NCI-H774 (cell line): ENCODE measurements at places on chromosomes 7 and 10.
A peak's percentile ranks its signal among the peaks of the same experiment; 100 is the strongest.

DNA sequence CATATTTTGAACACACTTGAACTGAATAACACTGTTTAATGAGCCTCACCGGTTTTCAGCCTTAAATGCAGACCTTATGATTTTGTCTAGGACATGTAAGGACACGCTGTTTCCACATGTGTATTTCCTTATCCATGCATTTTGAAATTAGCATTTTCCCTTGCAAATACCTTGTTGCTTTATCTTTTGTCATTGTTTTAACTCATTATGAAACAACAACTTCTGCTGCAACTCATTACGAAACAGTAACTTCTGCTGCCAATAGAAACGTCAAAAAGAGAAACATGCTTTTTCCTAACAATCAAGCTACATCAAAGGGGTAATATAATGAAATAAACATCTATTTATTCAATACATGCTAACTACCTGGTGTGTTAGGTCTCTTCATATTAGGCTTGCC lies 322.0 kb downstream of the AGMO start:
- no peak for DNase-seq

DNA sequence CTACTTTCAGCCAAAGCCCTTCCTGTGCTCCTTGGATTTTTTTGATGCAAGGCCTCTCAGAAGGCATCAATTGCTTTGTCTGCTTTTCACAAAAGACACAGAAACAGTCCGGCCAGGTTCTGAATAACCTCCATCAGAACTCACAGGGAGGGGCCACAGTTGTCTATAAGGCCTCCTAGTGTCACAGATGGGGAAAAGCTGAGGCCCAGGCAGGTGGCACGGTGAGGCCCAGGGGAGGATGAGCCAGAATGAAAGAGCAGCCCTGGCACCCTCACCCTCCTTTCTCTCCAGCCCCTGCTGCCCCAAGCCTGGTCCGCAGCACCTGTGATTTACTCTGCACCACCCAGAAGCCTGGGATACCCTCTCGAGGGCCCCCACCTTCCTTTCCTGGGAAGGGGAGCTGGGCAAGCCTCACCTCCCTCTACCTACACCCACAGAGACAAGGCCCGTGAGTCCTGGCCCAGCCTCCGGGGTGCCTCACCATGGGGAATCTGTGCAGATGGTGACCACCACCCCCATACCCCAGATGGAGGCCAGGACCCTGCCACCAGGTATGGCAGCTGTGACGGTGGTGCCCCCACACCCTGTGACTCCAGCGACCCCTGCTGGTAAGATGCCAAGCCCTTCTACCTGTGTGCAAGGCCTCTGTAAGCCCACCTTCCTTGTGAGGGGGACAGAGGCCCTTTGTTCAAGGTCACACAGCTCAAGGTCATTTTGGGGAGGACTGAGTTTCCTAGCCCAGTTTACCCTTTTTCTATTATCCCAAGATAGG lies 26.2 kb upstream of the ZNF467 start:
- DNase-seq, result no peak

- DNase-seq, result no peak
Measured at GRCh38 chr7:129123510-129123857, 21.0 kb upstream of the TSPAN33 start.

DNA sequence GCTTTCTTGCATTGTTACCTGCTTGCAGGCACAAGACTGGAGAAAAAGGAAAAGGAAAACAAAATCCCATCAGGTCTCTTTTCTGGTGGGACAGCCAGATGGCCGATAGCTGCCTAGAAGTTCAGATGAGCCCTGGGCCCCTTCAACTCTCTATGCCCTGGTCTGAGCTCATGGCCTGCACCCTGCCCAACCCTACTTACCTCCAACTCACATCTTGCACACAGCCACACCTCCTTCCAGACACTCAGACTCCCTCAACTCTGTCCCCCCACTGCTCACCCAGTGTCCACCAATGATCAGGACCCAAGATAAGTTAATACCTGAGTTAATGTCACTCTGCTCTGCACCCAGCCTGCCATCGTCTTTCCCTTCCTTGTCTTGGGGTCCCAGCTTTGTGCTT lies 10.9 kb downstream of the RBP3 start:
- no peak for DNase-seq

GRCh38 chr7:130500463-130500862 lies 8.6 kb downstream of the MEST start:
- DNase-seq, result no peak

- no peak for DNase-seq
Measured at GRCh38 chr10:86536294-86536861, 14.8 kb upstream of the WAPL start.

- no peak for DNase-seq
Measured at GRCh38 chr7:50704844-50705243, 77.9 kb downstream of the GRB10 start.

GRCh38 chr7:88218836-88219605 lies 817 bp downstream of the SRI start:
- DNase-seq, result peak; percentile 46

GRCh38 chr7:87216701-87217508 lies 2.6 kb downstream of the TMEM243 start:
- no peak for DNase-seq

- DNase-seq, result no peak
Measured at GRCh38 chr10:43093423-43094076, 16.7 kb downstream of the RET start.

GRCh38 chr10:91144961-91145360 lies 75.5 kb upstream of the PCGF5 start:
- no peak for DNase-seq

- no peak for DNase-seq
Measured at GRCh38 chr10:55141892-55142291, 340.9 kb upstream of the PCDH15 start.

DNA sequence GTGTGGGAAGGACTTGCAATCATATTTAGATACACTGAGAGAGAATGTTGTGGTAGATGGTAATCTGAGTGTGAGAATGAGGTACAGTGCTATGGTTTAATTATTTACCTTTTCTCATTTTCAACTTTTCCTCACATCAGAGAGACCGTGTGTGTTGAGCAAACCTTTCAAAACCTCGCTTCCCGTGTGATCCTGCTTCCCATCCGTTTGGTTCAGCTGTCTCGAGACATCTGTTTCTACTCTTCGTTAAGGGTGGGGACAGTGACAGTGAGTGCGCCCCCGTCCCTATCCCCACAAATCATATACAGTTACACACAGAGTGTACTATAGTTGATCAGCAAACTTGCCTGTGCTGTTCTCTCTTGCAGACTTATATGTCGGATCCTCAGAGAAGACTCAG lies 33.0 kb upstream of the NOBOX start:
- no peak for DNase-seq

GRCh38 chr7:884191-885003 lies 8.0 kb downstream of the GET4 start:
- no peak for DNase-seq

GRCh38 chr10:110523736-110524135 lies 26.0 kb downstream of the DUSP5 start:
- no peak for DNase-seq

DNA sequence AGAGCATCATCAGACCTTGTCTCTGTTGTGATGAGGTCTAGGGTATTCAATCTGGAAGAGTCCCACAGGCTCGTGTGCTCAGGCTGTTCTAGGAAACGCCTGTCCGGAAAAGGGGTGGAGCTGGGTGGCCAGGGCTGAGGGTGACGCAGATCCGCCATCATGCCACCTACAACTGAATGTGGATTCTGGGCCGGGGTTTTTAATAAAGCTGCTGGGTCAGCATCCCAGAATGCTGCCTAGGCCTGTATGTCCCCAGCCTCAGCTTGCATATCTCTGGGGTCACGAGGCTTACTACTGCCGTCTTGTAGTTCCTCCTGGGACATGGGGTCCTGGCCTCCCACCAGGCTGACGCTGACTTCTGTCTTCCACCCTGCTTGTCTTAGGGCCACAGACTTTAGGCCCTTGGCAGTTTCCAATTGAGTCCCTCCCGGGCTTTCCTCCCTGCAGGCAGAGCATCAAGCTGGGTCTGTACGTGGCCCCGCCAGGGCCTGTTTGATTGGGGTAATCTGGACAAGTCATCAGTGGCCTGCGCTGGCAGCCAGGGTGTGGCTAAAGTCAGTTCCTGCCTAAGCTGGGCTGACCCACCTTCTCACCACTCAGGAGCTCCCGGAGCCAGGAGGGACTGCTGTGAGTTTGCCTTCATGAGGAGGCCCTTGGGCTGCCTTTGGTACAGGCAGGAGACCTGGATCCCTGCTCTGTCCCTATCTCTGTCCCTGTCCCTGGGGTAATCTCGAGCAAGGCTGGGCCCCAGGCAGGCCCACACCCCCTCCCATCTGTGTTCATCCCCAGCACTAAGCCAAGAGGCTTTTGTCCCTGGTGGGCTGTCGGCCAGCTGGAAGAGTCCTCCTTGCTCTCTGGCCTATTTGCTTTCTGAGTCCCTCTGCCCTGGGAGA lies 79.9 kb downstream of the ZMIZ1 start:
- no peak for DNase-seq

DNA sequence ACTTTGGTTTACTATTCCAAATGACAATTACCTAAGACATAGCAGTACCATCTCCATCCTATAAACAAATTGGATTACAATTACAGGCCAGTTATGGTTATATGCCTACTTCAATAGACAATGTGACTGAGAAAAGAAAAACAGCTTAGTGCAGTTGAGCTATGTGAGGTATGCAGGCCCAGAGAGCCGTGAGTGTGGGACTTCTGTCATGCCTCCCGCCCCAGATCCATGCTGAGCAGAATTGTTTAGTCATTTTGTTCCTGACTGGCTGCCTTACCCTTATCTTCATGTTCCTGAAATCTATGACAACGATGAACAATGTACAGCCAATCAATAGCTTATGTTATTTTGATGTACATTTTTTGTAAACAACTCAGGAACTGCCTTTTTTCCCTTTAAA lies 21.7 kb downstream of the LARP4B start:
- DNase-seq, result no peak

DNA sequence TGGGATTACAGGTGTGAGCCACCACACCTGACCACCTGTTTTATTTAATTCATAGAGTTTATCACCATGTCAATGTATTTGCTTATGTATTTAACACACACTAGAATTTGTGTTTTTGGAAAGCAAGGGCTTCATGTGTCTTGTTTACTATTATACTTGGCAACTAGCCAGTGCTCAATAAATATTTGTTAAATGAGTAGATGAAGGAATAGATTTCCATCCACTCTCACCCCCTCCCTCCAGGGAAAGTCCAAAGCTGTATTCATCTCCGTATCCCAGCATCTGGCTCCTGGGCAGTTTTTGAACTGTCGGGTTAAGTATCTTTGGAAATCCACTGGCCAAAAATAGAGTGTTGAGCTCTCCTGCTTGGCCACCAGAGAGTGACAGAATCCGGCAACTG lies 4.6 kb upstream of the RADIL start:
- peak; percentile 54 for DNase-seq

- no peak for DNase-seq
Measured at GRCh38 chr10:33818343-33818742, 483.9 kb upstream of the NRP1 start.

DNA sequence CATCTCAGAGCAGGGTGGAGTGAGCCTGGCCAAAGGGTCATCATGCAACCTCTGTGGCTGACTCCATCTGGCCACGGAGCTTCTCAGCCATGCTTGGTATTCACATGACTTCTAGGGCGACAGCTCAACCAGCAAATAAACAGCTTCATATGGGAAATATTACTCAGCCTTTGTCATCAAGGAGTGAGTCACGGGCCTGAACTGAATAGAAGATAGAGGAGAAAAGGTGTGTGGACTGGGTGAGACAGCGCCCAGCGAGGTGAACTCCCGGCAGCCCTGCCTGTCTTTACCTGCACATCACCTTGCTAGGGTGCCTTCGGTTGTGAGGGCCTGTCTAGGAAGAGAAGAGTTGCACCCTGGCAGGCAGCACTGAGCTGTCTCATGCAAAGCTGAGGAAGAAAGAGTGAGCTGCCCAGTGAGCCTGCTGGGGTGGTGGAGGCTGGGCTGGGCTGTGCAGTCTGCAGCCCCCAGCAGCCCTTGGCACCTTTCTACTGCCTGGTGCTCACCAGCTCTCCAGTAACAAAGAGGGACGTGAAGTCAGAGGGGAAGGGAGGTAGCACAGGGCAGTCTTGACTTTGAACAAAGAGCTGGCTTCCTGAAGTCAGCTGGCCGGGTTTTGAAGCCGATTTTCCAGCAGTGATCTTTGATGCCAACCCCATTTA lies 114.2 kb downstream of the EGFR start:
- DNase-seq, result no peak

GRCh38 chr7:113705439-113705838 lies 213.4 kb downstream of the PPP1R3A start:
- DNase-seq, result no peak

- DNase-seq, result no peak
Measured at GRCh38 chr7:136229790-136230189, 252.6 kb upstream of the MTPN start.

DNA sequence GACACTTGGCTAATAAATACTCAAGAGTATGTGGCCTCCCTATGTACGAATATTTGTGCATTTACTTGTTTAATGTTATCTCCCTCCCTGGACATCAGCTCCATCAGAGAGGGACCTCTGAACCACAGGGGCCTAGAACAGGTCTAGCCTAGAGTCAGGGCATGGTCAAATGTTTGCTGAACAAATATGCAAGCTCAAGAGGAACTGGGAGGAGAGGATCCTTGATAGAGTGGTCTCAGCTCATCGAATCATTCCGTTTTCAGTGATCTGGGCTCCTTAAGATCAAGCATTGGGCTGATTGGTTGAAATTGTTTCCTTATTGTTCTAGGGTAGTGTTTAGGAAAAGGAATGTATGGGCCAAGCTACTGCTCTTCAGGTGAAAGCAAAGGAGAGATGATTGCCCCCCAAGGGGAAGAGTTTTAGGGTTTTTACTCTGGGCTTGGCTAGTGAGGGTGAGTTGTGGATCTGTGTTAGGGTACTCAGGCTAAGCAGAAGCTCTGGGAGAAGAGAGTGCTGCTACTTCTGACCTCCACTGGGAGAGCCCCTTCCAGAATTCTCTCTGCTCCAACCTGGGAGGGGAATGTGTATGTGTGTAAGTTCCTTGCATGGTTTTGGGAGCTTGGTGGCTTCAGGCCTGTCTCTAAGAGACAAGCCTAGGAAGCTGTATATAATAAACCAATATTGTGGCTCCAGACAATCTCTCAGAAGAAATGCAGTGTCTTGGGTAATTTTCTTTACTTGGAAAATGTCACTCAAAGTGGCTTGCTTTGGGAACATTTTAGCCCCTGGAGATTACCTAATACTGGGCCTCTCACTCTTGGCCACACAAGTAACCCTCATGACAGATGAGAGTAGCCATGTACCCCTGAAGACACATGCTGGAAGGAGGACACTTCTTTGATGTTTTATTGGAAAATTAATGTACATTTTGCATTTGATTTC lies 110.0 kb downstream of the EMX2 start:
- DNase-seq, result no peak

GRCh38 chr7:142334236-142334635 lies 76.4 kb upstream of the PRSS58 start:
- DNase-seq, result no peak

- DNase-seq, result no peak
Measured at GRCh38 chr10:28365840-28366239, 63.0 kb upstream of the MPP7 start.

GRCh38 chr7:8092140-8092539 lies 123.5 kb downstream of the GLCCI1 start:
- no peak for DNase-seq

GRCh38 chr7:130290745-130291144 lies 2.2 kb upstream of the CPA4 start:
- no peak for DNase-seq

GRCh38 chr7:87709258-87709657 lies 81.1 kb downstream of the RUNDC3B start:
- DNase-seq, result no peak
